ENCODE measurements at places on chromosomes 6 and 20.

DNA sequence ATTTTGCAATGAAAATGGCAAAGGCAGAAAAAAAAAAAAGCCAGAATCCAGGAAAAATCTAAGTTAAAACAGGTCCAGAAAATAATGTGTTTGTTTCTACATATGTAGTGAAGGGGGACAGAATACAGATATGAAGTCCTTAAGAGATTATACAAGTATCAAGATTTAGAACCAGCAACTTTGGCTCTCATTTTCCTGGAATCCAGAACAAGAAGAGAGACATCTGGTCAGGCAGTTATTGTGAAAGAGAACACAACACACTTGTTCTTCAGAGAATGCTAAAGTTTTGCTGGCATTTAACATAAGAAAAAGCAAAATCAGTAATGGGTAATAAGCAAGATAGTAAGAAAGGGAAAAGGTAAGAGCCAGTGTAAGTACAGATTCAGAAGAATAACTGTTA, 21.1 kb downstream of the BAG2 start:
- no peak for DNase-seq

GRCh38 chr6:74145931-74146330, 449.9 kb downstream of the CD109 start:
- DNase-seq = no peak

DNA sequence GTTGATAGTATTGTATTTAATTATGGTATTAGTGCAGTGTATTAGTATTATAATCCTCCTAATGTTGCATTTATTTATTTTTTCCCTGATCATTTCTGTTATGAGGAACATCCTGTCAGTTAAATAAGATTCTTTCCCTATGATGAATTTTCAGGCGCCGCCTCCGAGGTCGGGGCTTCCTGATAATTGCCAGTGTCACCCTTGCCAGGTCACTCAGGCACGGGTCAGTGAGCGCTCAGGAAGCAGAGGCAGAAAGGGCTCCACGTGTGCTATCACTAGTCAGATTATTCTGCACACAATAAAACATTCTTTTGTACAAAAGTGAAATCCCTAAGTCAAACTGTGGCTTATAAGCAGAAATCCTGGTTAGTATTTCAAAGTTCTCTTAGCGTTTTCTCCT, 64.8 kb downstream of the TSHZ2 start:
- DNase-seq = no peak

GRCh38 chr6:86949771-86950170, 12.4 kb downstream of the HTR1E start:
- DNase-seq = no peak

GRCh38 chr6:14095437-14095836, 22.1 kb upstream of the CD83 start:
- DNase-seq = no peak

- peak; percentile 13 for DNase-seq
Measured at GRCh38 chr6:144064402-144065212, 30.8 kb downstream of the SF3B5 start.
